ENCODE measurements at places on chromosomes 16 and 17.

GRCh38 chr16:4052801-4053293, 63.4 kb downstream of the ADCY9 start:
- DNase-seq: no peak

- DNase-seq: peak; percentile 56
Measured at GRCh38 chr17:29613352-29613837, 9.3 kb downstream of the CORO6 start.

GRCh38 chr17:181245-182049, at the start of gene DOC2B:
TSS of gene DOC2B (minus strand) at chr17:181650. CDS start at chr17:181479, 171 bp downstream.
- DNase-seq: no peak

DNA sequence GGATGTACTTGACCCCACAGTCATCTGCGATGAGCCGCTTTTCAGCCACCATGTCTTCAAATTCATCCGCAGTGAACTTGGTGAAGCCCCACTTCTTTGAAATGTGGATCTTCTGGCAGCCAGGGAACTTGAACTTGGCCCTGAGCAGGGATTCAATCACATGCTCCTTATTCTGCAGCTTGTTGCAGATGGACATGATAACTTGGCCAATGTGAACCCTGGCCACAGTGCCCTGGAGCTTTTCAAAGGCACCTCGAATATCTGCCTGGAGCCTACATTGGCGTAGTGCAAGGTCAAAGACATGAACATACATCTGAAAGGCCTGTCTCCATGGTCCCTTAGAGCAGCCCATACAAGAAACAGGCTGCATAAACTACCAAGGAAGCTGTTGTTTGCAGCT, 1.8 kb upstream of the TENT4B start:
- no peak for DNase-seq

DNA sequence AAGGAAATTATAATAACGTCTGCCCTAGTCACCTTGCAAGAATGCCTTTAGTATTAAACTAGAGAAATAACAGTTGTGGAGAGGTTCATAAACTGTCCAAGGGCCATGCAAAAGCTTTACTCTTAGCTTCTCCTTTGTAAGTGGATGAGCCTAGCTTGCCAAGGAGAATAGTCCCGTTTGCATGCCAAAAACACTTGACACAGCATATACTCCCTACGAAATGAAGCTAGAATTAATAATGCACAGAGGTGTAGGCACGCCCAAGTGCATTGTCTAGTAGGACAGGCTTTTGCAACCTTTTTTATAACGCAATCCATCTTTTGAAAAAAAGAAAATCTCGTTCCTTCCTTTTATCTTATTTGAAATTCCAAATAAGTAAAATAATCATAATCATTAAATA, 12.8 kb upstream of the CDRT4 start:
- no peak for DNase-seq

DNA sequence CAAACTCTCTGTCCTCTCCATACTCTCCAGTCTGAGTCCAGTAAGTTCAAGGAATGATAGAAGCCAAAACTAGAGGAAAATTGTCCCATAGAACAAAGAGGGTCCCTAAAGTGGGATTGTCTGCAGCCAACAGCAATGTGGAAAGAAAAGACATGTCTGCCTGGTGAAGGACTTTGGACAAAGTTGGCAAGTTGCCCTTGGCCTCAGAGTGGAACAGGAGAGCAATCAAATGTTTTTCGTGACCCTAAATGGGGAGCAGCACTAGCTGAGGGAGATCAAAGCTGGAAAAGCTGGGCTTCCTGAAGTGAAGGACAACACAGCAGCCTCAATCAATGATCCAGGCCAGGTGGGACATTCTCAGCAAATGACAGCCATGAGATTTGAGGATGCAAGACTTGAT, 183.5 kb downstream of the CHD9NB start:
- no peak for DNase-seq

DNA sequence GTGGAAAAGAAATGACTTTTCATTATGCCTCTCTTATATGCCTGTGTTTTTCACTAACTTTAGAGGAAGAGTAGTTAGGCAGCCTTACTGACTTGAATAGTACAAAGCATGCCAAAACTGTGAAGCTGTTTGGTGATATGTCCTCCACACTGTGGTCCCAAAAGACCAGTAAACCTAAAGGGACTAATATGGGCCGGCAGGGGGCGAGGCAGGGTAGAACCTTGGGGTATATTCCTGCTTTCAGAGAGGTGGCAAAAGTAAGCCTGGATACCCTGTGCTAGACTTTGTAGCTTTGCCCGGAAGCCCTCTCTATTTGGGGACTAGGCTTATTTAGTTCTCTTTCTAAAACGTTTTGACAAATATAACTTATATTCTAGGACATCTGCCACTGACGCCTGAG, 36.5 kb upstream of the VWA3A start:
- no peak for DNase-seq

DNA sequence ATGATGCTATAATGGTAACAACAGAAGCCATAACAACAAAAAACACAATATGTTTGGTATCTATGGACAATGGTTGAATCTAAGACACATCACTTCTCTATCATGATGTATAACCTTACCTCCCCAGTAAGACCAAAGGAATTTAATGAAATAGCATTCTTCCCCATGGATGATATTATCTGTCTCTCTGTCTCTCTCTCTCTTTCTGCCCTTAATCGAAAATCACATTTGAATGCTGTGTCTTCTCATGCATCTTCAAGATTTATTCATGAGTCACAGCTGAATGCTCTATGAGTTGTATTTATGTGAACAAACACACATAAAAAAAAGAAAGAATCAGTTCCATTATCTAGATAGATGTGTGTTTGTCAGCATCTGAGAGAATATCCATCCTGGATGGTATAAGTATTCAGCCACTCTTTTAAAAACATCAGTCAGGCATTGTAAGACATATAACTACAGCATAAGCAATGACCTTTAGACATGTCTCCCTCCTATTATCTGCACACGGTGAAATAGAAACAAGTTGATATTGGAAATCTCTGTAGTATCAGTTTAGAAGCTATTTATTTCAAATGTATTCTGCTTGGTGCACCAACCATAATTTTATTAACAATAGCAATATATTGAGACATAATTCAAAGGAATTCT, 433.3 kb downstream of the TOX3 start:
- no peak for DNase-seq

DNA sequence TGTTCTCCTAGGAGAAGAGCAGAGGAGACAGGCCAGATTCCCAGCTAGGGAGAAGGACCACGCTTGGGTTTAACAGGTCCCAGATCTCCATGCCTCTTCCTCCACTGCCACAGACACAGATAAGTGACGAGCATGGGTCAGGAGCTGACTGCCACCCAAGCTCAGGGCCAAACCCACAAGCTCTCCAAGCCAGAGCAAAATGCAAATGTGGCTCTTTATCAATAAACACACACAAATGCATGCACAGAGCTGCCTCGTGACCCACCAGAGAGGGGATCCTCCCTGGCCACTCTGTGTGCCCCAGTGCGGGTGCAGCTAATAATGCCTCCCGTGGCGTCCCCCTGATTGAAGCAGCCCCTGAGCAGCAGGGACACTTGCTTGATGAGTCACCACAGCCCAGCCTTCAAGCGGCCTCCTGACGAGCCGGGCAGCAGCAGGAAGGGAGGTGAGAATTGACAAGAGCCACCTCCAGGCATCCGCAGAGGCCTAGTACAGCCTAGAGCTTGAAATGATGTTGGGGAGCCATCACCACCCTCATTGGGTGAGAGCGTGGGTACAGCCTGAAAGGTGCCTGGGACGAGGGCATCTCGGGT, 143.9 kb downstream of the CCDC182 start:
- DNase-seq: no peak

DNA sequence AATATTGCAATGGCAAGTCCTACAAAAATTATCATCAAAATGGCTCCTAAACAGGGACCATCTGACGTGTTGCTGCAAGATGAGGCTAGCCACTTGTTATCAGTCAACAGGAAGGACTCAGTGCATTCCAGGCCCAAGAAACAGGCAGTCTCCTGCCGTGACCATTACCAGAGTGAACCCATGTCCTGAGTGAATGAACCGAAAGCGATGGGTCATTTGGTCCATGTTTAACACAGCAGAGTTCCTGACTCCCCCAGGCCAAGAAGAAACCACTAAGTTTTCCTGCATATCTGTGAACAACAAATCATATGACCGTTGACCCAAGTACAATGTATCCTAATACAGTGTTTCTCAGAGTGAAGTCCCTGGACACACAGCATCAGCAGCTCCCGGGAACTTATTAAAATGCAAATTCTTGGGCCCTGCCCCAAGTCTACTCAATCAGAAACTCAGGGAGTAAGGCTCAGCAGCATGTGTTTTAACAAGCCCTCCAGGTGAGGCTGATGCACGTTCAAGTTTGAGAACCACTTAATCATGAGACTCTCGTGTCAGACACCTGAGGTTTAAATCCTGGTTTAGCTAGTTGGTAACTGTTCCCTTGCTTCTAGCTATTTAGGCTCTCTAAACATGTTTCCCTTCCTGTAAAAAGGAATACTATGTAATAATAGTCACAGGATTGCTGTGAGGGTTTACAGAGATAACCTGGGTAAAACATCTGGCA, 429.4 kb upstream of the MAF start:
- DNase-seq: no peak

GRCh38 chr17:13582776-13583547, 18.8 kb downstream of the HS3ST3A1 start:
- no peak for DNase-seq

DNA sequence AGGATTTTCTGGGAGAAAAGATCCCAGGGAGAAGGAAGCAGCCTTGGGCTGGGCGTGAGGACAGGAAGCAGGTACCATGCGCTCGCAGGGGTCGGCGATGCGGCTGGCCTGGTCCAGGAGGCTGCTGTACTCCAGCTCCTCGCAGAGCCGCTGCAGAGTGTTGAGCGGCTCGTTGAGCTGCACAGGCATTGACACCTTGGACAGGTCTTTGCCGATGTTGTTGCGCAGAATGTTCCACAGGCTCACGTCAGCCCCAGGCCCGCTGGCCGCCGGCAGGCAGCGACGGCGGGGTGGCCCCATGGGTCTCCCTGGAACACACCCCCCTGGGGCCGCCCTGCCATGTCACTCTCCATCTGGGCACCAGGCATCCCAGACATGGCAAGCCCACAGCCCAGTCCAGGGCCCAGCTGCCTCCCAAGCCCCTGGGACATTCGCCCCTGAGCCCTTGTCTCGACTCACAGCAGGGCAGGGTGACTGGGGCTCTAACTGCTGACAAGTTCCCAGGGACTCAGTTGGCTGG, 8.0 kb downstream of the OSBPL7 start:
- no peak for DNase-seq

DNA sequence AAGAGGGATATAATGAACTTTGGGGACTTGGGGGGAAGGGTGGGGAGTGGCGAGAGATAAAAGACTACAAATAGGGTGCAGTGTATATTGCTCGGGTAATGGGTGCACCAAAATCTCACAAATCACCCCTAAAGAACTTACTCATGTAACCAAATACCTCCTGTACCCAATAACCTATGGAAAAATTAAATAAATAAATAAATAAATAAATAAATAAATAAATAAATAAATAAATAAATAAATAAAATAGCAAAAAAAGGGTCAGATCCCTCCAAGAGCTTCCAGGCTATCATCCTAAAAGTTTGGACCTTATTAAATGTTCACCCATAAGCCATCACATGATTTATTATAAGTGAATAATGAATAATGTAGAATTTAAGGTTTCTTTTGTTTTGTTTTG, 636.1 kb upstream of the C16orf82 start:
- no peak for DNase-seq

DNA sequence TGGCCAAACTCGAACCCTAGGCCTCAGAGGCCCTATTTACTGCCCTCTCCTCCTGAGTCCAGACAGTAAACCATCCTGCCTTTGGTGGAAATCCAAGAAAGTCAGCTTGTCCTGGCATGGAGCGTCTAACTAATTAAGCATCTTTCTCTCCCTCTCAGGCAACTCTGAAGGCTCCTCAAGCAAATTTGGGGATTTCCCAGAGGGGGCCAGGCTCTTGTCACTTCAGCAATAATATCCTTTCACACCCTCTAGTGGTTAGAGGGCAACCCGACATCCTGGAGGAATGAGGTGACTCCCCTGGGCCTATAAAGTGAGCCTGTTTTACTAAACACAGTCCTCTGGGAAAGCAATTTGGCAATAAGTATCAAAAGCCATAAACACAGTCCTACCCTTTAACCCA, 60.4 kb downstream of the NOG start:
- DNase-seq: no peak

- DNase-seq: no peak
Measured at GRCh38 chr16:20916289-20916688, 15.7 kb downstream of the LYRM1 start.

- no peak for DNase-seq
Measured at GRCh38 chr17:2862197-2862596, 66.0 kb downstream of the RAP1GAP2 start.

GRCh38 chr16:72908362-72909167, 139.4 kb downstream of the ZFHX3 start:
- no peak for DNase-seq

DNA sequence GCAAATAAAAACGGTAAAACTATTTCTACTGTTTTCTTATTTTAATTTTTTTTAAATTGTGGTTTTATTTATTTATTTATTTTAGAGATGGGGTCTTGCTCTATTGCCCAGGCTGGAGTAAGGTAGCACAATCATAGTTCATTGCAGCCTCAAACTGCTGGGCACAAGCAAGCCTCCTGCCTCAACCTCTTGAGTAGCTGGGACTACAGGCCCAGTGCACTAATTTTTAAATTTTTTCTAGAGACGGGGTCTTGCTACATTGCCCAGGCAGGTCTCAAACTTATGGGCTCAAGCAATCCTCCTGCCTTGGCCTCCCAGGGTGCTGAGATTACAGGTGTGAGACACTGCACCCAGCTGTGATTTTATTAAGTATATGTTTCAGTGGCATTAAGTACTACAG, 46.5 kb upstream of the MRC2 start:
- DNase-seq: no peak

DNA sequence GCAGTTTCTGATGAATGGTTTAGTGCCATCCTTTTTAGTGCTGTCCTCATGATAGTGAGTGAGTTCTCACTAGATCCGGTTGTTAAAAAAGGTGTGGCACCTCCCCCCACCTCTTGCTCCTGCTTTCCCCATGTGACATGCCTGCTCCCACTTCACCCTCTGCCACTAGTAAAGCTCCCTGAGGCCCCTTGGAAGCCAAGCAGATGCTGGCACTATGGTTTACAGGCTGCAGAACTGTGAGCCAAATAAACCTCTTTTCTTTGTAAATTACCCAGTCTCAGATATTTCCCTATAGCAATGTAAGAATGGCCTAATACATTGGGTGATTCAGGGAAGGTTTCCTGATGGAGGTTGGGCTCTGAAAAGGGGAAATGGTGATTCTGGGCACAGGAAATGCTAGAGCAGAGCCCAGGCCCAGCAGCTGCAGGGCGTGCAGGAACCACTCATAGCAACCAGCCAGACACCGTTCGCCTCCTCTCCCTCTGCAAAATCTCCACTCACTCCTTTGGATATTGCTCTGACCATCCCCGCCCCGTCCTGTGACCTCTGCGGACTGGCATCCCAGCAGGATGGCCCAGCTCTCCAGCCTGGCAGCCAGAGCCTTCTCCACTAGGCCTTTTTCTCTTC, 2.6 kb upstream of the ADORA2B start:
- DNase-seq: no peak

DNA sequence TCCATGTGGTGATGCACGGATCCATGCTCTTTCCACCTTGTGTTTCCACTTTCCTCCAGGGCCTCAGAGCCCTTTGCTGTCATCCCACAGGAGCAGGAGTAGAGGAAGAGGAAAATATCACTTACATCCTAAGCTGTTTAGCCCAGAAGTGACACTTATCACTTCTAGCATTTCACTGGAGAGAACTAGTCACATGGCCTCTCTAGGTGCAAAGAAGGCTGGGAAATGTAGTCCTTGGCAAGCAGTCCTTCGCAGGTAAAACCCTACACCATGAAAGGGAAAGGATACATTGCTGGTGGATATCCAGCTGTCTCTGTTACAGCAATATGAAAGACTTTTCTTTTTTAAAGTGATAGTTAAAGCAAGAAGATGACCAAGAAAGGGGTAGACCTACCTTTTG, 185.9 kb downstream of the RGS9 start:
- DNase-seq: no peak

All from skeletal muscle cell (primary cell).